ENCODE measurements at places on chromosomes 12 and 14.
A peak's percentile ranks its signal among the peaks of the same experiment; 100 is the strongest.

GRCh38 chr14:101732118-101732517, 29.4 kb upstream of the PPP2R5C start:
- no peak for DNase-seq

DNA sequence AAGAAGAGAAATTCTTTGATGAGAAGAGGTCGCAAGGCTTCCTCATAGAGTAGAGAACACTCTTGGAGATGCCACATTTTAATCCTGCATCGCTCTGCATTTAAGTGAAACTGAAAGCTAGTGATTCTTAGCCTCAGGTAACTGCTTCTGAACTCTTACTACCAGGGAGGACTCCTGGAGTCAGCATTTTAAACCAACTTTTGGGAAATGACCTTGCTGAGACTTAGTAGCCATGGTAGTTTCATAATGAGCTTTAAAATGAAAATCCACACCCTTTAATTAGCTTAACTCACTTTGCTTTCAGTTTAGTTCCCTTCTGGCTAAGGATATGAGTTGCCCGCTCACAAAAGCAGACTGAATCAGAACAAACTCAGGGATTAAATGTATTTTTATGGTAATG, 80.3 kb downstream of the SYNE2 start:
- DNase-seq = no peak

DNA sequence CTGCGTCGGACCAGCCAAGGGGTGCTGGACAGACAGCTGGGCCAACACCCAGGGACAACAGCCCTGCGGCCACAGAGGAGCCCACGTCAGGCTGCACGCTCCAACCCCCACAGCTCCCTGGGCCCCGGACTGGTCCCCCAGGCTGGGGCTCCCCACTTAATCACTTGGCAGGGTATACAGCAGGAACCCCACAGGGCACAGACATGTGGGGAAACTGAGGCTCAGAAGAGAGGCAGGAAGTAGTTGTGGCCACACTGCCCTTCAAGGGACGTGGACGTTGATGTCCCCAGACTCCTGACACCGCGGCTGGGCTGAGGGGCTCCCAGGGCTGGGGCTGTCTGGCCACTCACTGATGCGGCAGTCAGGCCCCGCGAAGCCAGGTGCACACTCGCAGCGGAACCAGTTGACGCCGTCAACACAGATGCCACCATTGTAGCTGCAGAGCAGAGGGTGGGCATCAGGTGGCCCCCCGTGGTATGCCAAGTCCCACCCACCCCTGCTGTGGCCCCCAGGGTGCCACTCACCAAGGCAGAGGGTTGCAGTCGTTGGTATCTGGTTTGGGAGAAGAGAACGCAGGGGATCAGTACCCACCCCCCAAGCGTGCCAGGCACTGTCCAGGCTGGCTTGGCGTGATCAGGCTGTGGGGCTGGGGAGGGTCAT, 21.5 kb downstream of the JAG2 start:
- no peak for DNase-seq

GRCh38 chr12:1544996-1545700, 49.2 kb downstream of the FBXL14 start:
- DNase-seq = peak; percentile 46

DNA sequence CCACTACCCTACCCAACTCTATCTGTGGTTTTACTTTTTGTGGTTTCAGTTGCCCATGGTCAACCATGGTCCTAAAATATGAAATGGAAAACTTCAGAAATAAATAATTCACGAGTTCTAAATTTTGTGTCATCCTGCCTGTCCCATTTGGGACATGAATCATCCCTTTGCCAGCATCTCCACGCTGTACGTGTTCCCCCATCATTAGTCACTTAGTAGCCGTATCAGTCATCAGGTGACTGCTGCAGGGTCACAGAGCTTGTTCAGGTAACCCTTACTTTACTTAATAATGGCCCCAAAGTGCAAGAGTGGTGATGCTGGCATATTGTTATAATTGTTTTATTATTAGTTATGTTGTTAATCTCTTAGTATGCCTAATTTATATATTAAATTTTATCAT, 209.9 kb downstream of the ITPR2 start:
- no peak for DNase-seq

GRCh38 chr14:47929334-47929733, 253.9 kb upstream of the MDGA2 start:
- DNase-seq = no peak
